NCI-H1930 (cell line): ENCODE measurements at places on chromosomes 7 and 10.
A peak's percentile ranks its signal among the peaks of the same experiment; 100 is the strongest.

GRCh38 chr10:19977097-19977521 is 160.9 kb downstream of the PLXDC2 start:
- no peak for DNase-seq

DNA sequence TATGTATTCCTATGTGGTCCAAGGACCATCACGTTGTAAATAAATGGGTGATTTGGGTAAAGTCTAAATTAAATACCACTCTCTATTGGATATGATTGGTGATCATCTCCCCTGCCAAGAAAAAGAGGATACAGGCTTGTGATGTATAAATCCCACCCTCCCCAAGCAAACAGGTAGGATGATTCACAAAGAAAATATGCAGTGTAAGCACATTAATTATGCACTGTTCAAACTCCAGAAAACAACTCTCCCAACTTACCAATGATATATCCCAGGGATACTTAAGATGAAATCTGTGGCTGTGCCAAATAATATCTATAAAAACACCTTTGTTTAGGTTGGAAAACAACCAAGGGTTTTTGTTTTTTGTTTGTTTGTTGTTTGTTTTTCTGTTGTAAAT is 795.9 kb downstream of the XPNPEP1 start:
- DNase-seq = no peak

- no peak for DNase-seq
Measured at GRCh38 chr10:132698761-132699391, 87.1 kb downstream of the NKX6-2 start.

DNA sequence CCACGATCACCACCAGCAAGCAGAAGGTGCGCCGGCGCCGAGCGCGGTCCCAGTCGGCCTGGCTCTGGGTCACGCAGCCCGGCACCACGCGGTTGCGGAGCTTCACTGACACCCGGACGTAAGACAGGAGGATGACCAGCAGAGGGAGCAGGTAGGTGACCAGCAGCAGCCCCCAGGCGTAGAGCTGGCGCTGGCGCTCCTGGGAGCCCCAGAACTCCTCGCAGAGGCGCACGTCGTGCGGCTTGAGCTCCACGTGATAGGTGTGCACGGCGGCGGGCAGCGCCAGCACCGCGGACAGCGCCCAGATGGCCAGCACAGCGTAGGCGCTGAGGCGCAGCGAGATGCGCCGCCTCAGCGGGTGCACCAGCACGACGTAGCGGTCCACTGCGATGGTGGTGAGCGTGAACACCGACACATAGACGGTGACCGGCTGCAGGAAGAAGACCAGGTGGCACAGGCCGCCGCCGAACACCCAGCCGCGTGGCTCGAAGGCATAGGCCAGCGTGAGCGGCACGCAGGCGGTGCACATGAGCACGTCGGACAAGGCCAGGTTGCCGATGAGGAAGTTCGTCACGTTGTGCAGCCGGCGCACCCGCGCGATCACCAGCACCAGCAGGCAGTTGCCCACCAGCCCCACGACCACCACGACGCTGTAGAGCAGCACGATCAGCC is 920 bp downstream of the PRLHR start:
- DNase-seq = no peak

- DNase-seq = peak; percentile 15
Measured at GRCh38 chr7:1418505-1419309, 40.6 kb downstream of the MICALL2 start.

DNA sequence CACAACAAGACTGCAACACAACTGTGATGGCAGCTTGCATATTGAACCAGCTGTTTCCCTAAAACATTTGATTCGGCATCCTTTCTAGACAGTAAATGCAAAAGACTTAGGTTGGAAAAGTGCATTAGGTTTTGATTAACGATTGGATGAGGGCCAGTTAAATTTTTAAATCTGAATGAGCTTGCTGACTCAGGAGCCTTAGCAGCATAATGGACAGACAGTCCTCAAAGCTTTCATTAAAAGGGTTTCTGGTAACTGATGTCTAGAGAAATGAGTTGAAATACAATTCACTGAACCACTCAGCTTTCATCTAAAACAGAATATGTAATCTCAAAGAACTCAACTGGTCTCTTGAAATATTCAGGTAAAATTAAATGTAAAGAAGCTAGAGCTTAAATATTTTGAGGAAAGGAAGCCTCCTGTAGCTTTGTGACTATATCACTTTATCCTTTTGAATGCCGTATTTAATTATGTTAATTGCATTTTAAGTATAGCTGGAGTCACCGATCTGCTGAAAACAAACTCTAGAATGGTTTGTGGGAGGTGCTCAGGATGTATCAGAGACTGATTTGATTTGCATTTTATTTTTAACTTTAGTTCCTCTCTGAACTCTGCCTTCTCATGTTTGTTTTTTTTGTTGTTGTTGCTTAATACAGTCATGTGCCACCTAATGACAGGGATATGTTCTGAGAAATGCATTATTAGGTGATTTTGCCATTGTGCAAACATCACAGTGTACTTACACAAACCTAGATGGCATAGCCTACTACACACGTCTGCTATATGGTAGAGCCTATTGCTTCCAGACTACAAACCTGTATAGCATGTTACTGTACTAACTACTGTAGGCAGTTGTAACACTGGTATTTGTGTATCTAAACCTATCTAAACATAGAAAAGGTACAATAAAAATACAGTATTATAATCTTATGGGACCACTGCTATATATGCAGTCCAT is 29.2 kb upstream of the ATRNL1 start:
- no peak for DNase-seq

- DNase-seq = no peak
Measured at GRCh38 chr7:90777041-90777440, 180.9 kb downstream of the CDK14 start.

- no peak for DNase-seq
Measured at GRCh38 chr7:96316949-96317348, 4.9 kb downstream of the SLC25A13 start.

DNA sequence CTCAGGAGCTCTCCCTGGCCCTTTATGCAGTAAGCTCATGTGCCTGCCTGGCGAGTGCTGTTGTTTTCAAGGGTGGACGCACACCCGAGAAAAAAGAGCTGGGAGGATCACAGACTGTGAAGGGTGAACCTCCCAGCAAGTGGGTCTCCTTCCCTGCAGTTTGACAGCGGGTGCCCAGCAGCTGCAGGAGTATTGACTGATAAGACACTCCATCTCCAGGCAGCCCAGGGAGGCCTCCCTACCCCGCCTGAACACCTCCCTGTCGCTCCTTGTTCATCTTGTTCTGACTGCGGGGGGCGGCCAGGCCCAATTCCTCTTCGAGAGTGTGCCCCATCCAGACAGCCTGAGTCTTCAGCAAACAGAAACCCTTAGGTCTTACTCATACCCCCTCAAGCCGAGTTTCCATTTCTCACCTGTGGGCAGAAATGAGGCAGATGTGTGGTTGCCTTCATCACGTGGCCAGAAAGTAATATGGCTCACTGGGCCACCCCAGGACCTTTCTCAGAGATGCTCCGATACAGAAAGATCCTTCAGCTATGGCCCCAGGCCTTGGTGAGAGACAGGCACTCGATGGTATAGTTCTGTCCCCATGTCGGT is 17.2 kb downstream of the MDH2 start:
- DNase-seq = no peak

- DNase-seq = no peak
Measured at GRCh38 chr10:70418229-70418628, 14.3 kb downstream of the EIF4EBP2 start.

- DNase-seq = no peak
Measured at GRCh38 chr10:13143766-13144165, 17.6 kb upstream of the MCM10 start.

- DNase-seq = no peak
Measured at GRCh38 chr7:11699666-11700065, 132.3 kb downstream of the THSD7A start.

DNA sequence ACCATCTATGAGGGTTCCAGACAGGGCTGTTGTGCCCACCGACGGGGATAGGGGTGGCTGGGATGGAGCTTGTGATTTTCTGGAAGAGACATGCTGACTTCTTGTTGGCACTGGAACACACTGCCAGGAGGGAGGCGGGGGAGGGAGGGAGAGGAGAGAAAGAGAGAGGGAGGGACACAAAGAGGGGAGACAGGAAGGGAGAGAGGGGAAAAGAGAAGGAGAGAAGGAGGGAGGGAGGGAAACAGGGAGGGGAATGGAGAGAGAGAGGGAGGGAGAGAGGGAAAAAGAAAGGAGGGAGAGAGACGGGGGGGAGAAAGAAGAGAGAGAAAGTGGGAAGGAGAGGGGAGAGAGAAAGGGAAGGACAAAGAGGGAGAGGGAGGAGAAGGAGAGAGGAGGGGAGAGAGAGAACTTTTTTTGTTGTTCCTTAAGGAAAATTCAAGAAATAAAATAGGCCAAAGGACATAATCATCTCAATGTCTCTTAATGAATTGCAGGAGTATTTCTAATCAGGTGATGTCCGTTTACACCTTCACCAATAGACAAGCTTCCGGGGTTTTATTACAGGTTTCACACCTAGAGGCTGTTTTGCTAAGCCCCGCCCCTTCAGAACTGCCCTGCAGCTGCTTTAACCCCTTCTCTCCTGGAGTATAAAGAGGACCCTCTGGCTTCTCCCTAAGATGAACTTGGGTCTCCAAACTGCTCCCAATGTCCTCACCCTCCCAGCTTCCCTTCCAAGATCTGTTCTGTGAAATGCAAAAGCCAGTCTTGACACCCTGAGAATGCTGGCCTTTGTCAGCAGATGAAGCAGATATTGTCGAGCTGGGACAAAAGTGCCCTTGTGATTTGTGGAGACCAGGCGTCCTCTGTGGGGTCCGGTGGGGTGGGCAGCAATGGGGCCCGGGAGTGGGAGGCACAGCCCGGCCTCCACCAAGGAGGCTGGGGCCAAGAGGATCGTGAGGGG is 82.0 kb upstream of the GTF2IRD1 start:
- DNase-seq = no peak

- no peak for DNase-seq
Measured at GRCh38 chr10:52020702-52021101, 293.4 kb upstream of the DKK1 start.

DNA sequence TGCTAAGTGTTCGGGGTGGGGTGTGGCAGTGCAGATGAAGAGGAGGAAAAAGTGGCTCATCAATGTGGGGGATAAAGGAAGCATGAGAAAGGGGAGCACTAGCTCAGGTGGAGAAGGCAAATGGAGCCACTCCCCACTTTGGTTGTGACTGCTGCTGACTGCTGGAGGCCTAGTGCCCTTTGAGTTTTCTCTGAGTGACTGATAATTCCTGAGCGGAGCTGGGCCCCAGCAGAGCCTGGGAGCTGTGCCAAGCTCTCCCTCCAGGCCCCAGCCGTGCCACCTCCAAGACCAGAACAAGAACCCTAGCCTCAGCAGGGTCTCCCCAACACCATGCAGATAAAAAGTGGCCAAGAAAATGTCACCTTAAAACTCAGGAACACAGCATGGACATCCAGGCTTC is 9.7 kb upstream of the RASSF4 start:
- DNase-seq = no peak

GRCh38 chr10:22338931-22339330 is 6.4 kb upstream of the SPAG6 start:
- no peak for DNase-seq

GRCh38 chr7:135321556-135321955 is 87.9 kb downstream of the STRA8 start:
- no peak for DNase-seq

- DNase-seq = no peak
Measured at GRCh38 chr7:137987968-137988367, 13.9 kb downstream of the CREB3L2 start.

DNA sequence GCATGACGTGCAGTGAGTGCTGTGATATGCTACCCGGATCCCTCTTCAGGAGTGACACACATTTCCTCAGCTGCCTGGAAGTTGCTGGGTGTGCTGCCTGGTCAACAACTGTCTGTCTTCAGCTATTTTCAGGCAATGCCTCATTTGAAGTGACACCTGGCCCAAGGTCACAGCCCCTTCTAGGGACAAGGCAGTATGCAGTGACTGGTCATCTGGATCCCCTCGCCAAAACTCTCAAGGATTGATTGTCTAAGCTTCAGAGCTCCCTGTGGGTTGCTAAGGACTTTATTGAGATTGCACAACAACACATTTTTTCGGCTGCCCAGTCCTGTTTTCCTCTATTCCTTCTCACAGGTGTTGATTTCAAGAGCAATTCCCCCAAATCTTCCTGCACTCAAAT is 108.8 kb downstream of the GNAI1 start:
- DNase-seq = no peak

DNA sequence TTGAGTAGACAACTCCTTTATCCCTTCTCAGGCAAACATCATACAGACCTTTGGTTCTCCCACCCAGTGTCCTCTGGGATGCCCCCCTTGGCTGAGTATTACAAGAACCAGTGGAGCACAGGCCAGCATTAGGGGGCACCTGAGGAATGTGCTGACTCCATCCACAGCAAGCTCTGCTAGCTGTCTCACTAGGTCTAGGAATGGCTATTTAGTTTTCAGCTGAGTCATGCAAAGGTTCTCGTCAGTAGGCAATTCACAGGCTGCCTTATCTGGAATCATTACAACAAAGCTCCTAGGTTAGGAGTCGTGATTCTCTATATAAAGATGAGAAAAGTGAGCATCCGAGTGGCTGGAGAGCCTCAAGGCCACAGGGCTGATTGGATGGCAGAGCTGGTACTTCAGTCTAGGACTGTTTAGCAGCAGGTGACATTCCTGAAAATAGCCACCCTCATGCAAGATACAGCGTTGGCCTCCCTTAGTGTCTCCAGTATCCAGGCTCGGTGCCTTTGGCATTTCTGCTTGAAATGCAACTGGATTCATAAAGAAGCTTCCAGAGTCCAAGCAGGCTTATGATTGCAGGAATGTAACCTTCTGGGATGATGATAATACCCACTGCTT is 75.8 kb downstream of the CDCA7L start:
- DNase-seq = no peak

DNA sequence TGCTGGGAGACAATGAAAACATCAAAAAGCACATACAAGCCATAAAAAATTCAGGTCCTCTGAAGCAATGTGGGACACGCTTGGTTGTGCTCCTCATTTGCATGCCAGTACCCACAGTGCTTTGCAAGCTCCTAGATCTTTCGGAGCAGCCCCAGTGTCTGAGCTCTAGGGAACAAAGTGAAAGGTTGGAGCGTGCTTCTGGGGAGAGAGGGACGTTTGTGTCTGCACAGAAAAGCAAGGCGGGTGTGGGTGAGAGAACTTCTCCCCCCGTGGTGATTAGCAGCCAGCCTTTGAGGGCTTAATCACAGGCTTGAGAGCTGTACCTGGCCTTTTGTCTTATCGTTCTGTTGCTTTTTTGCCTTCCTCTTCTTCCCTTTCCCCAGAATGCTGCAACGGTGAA is 76.7 kb upstream of the HABP2 start:
- DNase-seq = no peak

DNA sequence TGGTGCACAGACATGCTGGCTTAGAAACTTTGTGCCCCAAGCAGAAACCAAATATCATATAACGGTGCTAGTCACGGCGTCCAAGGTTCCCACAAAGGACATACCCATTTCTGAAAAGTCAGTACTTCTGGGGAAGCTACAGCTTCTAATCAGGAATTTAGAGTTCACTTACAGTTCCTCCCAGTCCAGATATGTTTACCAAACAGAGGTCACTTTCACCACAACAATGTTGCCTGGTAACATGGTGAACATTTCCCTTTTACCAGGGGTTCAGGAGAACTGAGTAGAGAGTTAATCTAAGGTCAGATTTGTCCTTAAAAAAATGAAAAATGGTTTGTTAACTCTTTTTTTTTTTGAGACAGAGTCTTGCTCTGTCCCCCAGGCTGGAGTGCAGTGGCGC is 265.9 kb upstream of the MKLN1 start:
- no peak for DNase-seq

GRCh38 chr10:88670497-88670896 is 6.3 kb downstream of the LIPF start:
- no peak for DNase-seq
